GF-D8 (cell line): ENCODE measurements at places on chromosomes 7 and 10.

DNA sequence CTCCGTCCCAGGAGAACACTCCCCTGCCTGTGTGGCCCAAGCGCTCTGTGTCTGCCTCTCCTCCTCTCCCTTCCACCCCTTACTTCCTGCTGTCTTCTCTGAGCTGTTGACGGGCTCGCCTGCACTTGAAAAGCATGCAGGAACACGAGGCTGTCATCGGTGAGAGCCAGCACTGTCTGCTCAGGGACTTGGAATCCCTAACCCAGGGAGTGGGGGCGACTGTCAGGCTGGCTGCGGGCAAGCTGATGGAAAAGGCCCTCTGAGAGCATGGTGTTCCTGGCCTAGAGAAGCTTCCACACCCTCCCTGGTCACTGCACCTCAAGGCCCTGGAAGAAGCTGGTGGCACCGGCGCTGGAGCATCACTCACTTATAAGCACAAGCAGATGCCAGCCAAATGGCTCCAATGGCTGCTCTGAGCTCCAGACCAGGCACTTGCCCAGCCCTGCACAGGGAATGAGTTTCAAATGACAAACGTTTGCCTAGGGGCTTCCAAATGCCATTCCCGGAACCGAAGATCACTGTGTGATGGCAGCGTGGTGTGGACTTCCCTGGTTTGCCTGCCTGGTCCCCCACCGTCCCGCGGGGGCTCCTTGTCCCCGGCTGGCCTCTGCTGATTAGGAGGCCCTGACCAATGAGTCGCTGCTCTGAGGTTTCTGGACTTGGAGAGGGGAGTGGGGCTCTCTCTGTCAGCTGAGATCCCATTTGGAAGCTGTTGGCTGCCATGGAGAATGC is 56.7 kb upstream of the EBF3 start:
- no peak for DNase-seq

DNA sequence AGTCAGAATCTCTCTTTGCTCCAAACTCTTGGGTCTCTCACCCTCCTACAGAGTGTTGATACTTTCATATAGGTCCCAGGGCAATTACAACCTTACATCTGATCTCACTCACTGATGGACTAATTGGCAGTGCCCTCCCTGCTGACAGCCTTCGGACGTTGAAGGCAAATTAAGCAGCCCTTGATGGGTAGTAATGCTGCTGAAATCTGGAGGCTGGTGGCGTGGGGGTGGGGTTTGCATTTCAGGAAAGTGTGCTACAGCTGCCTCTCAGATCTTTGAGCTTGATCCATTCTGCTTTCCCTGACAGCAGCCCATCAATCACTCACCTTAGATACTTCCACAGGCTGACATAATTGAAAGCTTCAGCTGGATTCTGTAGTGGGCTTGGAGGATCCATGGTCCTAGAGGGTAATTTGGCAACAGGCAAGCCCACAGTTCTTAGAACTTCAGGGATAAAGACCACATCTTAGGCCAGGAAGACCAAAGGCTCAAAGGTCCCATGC is 349.1 kb upstream of the PODXL start:
- DNase-seq: no peak

DNA sequence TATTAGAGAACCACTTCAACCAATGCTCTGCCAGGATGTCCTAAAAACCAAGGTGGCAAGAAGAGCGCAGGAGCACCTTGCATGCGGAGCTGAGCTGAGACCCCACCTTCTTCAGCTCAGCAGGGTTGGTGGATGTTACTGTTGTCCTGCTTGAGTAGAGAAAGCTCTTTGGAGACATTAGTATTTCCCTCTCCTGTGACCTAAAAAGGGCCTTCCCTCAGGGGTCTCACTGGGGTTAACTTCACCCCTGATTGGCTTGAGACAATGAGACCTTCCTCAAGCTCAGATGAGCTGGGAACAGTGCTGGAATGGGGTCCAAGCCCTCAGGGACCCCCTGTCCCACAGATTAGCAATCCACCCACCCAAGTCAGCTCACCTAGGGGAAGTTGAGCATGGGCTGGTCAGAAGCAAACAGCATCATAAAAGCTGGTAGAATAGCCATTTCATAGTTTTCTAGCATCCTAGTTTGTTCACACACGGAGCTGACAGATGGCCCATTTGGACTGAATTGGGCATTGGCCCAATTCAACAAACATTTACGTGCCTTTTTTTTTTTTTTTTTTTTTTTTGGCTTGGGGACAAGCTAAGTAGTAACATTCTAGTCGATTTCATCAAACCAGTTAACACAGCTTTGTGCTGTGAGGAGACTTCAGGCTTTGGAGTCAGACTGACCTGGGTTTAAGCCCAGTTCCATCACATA is 100.6 kb upstream of the HABP2 start:
- no peak for DNase-seq

DNA sequence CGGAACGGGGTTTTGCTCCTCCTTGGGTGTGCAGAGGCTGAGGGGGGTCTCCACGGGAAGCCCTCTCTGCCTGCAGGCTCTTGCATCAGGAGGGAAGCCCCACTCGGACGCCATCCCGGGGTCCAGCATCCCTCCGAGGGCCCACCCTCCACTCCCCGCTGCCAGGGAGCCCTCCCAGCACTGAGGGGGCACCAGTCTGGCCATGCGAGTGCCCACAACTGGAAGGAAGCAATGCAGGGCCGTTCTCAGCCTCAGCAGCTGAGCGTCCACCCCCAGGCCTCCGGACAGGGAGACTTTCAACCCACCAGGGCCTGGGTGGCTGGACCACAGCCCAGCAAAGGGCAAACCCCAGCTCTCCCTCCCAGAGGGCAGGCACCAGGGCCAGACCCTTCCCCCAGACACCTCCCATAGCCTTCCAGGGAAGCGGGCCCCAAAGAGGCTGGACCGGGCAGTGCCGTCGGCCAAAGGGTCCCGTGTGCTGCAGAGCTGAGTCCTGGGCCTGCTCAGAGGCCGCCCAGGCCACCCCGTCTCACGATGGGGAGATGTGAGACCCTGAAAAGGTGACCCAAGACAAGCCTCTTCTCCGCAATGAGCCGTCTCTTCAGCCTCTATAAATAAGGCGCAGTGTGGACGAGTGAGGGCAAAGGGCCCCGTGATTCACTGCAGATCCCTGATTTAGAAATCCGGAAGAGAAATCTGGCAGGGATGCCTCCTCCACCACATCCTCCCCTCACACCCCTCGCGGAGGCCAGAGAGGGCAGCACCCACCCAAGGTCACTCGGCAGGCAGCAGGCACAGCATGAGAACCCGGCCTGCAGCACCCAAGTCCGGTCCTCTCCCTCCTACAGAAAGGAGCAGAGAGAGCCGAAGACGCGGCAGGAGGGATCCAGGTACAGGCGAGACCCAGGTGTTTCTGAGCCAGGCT is 81.9 kb upstream of the DNAAF5 start:
- DNase-seq: no peak

DNA sequence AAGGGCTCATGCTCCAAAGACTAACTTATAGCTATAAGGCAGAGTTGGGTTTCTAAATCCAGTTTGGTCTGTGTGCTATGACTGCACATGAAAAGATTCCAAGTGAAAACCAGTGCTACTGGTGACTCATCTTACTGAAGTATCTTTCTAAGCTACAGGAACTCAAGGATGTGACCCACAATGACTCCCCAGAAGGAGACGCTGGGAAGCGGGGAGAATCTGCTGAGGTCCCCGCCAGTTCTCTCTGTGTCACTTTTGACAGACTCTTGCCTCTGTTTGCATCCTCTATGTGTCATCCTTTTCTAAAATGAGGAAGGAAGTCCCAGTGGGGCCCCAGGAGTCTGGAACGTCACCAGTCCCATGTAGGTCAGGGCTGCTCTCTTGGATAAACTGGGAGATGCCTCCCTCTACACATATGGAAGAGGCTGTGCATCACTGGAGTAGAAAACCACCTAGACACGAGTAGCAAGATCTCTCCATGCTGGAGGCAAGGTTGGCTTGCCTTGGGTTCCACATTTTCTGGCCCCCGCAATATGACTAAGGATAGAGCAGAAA is 28.8 kb upstream of the GPR26 start:
- no peak for DNase-seq
